Activated CD4-positive, alpha-beta memory T cell treated with anti-CD3 and anti-CD28 coated beads, Interleukin-2, amount 10 ng/mL, durations not matched to agents 7 days and 5 days (primary cell): ENCODE measurements at places on chromosomes 12 and 14.

- no peak for DNase-seq
These were observed 92.2 kb downstream of the DYRK2 start for GRCh38 chr12:67740711-67741110.

DNA sequence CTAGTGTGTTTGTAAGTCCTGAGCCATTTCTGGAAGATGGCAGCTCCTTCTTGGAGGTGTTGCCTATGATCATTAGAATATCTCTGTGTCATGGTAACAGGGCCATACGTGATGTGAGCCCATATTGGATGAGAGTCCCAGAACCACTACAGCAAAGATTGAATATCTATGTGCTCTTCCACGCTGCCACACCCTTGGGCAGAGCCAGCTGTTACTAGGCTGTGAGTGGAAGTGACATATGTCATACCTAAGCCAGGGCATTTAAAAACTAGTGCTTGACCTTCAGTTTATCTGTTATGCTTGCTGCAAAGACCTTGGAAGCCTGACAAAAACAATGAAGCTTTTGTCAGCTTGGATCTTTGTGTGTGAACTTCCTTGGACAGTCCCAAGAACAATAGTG lies 495.1 kb upstream of the CCDC196 start:
- no peak for DNase-seq

DNA sequence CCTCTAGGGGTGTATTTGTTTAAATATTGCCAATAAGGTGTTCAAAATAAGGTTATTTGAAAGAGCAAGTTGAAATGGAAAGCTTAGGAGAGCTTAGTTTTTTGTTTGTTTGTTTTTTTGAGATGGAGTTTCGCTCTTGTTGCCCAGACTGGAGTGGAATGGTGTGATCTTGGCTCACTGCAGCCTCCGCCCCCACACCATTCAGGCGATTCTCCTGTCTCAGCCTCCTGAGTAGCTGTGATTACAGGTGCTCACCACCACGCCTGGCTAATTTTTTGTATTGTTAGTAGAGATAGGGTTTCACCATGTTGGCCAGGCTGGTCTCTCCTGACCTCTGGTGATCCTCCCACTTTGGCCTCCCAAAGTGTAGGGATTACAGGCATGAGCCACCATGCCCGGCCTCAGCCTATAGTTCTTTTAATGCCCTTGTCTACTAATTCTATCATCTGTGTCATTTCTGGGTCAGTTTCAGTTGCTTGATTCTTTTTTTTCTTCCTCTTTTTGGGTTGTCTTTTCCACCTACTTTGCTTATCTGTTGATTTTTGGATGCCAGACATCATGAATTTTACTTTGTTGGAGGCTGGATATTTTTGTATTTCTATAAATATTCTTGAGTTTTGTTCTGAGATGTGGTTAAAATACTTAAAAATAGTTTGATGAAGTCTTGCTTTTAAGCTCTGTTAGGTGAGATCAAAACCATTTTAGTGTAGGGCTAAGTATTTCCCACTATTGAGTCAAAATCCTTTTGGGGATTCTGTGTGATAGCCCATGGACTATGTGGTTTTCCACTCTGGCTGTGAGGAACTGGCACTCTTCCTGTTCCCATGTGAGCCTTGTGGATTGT lies 18.7 kb downstream of the RCOR1 start:
- no peak for DNase-seq

GRCh38 chr14:77046721-77047120 lies 18.2 kb upstream of the IRF2BPL start:
- no peak for DNase-seq

DNA sequence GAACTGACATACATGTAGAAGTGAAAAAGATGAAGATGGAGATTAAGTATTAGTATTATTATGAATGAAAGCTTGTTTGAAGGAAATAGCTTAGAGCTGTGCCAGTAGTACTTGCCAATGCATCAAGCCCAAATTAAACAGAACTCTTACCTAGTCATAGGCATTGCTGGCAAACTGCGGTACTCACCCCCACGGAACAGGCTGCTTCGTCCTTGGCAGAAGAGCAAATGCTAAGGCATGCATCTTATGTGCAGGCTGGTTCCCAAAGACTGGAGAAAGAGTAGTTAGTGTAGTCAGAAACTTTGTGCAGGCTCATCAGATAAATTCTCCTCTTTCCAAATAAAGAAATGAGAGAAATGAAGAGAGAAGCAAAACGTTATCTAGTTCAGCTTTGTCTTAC lies 134.8 kb downstream of the CCDC59 start:
- no peak for DNase-seq

GRCh38 chr14:22570132-22570949 lies 18.7 kb downstream of the DAD1 start:
- peak; percentile 91 for DNase-seq

GRCh38 chr14:56313789-56314188 lies 195.6 kb downstream of the PELI2 start:
- no peak for DNase-seq

- DNase-seq: no peak
These were observed 63.2 kb downstream of the SCARB1 start for GRCh38 chr12:124800506-124800905.

DNA sequence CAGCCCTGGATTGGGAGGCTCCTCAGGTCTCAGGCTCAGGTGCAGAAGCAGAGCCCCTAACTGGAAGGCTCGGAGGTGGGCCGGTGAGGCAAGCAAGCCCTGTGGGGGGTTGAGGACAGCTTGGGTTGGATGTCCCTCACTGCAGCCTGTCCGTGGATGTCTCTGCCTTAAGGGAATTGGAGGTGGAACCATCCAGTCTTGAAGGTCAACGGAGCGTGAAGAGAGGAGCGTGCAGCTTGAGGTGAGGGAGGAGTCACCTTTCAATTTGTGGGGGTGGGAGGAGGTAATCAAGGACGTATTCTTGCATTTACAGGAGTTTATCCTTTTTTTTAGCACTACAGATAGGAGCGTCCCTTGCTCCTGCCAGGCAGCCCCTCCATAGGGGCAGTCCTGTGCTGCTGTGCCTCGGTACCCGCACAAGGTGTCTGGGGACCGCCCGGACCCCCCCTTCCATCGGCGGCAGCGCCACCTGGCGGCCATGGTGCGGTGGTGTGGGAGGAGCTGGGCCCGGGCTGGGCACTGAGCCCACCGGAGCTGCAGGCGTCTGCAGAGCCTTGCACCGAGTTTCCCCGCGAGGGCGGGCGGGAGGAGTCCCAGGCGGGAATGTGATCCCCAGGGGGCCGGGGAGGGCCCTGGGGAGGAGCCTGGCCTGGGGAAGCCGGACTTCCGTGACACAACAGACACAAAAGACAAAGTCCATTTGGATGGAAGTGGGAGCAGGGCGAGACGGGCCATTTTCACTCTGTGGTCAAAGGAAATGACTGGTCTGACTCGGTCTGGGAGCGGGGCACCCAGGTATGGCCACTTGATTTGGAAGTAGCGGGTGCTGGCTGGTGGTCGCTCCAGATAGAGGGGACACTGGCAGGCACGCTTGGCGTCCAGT lies 864 bp downstream of the DNAJC22 start:
- DNase-seq: peak; percentile 80

DNA sequence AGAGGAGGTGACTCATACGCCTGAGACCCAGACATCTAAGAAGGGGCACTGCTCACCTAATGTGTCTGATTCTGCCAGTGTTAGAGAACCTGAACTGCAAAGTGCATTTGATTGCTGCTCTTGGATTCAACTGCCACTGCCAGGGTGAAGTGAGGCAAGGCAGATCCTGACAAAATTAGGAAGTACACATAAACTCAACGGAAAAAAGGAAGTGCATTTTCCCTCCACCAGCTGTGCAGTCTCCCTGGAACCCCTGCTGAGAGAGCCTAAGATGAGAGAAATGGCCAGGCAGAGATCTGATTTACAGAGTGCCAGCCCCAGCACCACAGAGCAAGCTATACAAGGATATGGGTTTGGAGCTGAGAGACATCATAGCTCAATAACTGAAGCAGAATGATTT lies 215.3 kb downstream of the SEC23A start:
- no peak for DNase-seq

GRCh38 chr14:70648346-70648745 lies 6.6 kb downstream of the TTC9 start:
- DNase-seq: no peak

GRCh38 chr12:126762150-126762549 lies 1504.8 kb upstream of the TMEM132C start:
- DNase-seq: no peak

DNA sequence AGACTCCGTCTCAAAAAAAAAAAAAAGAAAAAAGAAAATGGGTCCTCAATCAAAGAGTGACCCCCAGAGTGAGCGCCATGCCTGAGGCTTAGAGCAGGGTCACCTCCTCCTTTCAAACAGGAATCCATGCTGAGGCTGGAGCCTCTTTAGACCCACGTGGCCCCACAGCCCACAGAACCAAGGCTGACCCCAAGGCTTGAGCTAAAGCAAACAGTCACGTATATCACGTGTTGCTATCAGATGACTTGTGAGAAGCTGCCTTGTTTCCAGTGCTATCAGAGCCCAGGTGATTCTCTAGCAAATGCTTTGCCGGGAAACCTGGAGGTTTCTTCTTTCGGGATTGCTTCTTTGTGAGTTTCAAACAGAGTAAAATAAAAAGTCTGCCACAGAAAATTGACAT lies 31.7 kb upstream of the DYNC1H1 start:
- no peak for DNase-seq

- DNase-seq: no peak
These were observed 62.3 kb upstream of the PPP1R12A start for GRCh38 chr12:79997096-79997791.

- no peak for DNase-seq
These were observed 116.1 kb downstream of the SPTSSA start for GRCh38 chr14:34345718-34346465.

GRCh38 chr12:123919980-123920360 lies 52.7 kb downstream of the CCDC92 start:
- no peak for DNase-seq
